ENCODE measurements at places on chromosomes 4 and X.

- no peak for DNase-seq
Measured at GRCh38 chr4:123600987-123601904, 204.7 kb downstream of the SPRY1 start.

DNA sequence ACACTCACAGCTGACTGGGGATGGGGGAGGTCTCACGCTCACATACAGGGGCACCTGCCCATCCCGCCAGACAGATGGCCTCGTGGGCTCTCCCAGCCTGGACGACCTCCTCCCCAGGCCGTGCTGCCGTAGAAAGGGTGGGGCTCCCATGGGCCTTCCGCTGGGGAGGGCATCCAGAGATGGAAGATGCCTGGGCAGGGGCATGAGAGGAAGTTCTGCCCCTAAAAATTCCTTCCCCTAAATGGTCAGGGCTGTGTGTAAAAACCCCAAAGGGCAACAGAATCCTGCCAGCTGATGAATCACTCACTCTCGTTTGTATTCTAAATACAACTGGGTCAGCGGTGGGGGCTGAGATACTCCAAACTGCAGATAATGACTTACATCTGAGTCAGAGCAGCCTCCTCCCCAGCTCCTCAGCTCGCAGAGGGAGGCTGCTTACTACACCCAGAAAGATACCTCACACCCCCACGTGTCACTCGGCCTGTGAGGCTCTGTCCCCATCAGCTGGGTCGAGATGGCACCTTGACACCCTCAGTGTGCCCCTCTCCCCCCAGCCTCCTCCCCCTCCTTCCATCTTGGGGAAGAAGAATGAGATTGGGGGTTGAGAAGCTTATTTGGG is 10.1 kb downstream of the WDR1 start:
- DNase-seq, result peak; percentile 77

- DNase-seq, result no peak
Measured at GRCh38 chr4:2186133-2186864, 55.6 kb downstream of the HAUS3 start.

- DNase-seq, result no peak
Measured at GRCh38 chr4:70996018-70996360, 2.5 kb downstream of the DCK start.

DNA sequence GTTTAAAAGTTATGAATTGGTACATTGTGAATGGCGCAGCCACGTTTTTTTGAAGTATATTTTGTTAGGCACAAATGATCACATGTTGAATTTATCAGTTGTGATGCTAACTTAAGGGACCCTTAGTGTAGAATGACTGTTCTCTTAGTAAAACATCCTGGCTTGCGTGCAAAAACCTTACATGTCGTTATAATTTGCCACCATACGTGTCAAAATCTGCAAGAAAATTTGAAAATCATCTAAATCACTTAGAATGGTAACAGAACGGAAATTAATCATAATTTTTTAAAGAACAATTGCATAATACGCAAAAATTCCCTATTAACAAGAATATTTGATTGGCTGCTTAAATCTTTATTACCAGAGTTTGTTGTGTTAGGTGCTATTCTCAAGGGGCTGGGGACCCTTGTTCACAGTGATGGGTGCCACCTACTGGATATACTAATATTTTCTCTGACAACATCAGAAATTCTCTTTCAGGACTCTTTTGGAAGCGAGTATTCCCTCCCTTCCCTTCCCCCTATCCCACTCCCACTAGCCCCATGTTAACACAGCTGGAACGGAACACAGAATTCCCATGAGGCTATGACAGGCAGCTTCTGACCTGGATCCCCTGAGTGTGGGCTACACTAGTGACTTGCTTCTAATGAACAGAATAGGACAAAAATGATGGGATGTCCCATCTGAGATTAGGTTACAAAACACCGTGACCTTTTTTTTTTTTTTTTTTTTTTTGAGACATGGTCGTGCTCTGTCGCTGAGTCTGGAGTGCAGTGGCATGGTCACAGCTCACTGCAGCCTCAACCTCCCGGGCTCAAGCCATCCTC is 71.8 kb downstream of the SUPT20HL2 start:
- DNase-seq, result no peak

DNA sequence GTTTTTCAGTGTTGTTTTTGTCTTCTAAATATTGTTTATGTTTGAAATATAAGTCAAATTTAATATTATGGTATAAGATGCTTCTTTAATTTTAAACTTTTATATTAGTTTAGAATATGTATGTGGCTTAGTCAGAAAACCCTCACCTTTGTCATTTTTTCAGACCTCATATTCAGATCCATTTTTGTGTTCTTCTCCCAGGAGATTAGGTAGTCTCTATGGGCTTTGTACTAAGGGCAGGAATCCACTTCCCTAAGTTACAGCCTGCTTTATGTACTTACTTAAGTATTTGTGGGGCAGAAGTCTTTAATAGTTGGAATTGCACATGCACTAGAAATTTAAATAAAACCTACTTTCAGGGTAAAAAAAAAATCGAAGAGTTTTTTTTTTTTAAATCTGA is 63.5 kb upstream of the TENM3 start:
- no peak for DNase-seq

DNA sequence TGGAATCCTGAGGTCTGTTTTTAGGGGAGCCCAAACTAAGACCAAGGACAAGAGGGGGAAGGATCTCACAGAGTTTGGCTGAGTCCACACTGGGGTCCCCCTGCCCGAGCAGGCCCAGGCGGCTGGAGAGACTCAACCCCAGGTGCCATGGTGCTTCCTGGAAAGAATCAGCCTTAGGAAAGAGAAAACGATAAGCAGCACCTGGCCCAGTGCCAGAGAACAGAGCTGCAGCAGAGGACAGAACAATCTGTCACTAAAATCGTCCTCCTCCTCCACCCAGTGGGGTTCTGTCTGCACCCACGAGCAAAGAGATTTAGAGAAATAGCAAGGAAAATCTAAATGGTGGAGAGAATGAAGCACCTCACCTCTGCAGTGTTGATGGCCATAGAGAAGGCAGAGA is 470.5 kb downstream of the BCOR start:
- DNase-seq, result no peak

DNA sequence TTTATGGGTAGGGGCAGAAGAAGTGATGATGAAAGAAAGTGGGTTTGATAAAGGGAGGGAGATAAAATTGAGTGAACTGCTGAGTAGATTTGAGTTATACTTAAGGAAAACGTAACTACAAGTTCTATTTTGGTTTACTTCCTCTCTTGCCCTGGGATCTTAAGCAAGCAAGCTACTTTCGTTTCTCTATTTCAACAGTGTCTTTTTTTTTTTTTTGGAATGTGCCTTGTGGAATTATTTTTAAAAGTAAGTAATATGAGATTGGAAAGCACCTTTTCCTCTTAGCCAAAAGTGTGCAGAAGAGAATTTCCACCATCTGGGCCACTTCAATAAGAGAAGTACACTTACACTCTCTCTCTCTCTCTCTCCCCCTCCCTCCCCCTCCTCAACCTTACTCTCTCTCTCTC is 16.0 kb upstream of the C4orf36 start:
- DNase-seq, result no peak

DNA sequence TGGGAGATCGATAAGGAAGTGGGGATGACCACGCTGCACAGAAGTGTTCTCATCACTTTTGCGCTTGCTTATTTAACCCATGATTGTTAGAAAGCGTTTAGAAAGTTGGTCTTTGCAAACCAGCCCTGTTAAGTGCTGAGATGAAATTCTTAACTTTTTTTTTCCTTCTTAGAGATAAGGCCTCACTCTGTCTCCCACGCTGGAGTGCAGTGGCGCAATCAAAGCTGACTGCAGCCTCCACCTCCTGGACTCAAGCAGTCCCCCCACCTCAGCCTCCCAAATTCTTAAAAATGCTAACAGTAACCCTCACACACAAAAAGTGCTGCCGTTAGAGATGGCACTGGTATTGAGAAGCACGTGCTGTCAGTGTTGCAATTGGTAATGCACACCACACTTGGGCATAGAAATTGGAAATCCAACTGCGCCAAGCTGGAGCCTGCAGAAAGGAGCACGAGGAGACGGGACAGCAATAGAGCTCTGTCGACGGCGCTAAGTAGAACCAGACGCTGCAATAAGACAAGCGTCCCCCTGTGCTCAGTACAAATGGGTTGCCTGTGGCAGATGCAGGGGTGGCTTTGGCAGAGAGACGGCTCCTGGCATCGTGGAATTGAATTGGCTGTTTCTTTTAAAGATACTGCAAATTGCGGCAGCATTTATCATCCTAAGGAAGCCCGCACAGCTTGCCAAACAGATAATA is 113.4 kb downstream of the TBL1X start:
- DNase-seq, result no peak

- no peak for DNase-seq
Measured at GRCh38 chr4:156103311-156103710, 149.6 kb upstream of the CTSO start.

DNA sequence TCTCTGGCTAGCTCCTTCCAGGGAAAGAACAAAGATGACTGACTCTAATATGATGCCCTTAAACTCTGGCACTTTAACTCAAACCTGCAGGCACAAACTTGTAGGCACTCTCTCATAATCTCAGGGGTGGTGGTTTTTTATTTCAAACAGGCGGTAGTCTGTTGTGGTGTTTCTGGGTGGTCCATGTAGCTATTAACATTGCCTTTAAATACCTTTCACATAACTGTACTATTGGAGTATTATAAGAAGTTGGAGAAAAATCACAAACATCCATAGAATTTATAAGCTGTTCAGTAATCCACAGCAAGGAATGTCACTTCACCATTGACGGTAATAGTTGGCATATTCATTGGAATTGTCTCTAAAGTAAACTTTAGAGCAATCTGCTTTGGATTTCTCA is 204.2 kb upstream of the PDE5A start:
- DNase-seq, result no peak

GRCh38 chr4:27917381-27917780 is 1056.7 kb downstream of the STIM2 start:
- no peak for DNase-seq

DNA sequence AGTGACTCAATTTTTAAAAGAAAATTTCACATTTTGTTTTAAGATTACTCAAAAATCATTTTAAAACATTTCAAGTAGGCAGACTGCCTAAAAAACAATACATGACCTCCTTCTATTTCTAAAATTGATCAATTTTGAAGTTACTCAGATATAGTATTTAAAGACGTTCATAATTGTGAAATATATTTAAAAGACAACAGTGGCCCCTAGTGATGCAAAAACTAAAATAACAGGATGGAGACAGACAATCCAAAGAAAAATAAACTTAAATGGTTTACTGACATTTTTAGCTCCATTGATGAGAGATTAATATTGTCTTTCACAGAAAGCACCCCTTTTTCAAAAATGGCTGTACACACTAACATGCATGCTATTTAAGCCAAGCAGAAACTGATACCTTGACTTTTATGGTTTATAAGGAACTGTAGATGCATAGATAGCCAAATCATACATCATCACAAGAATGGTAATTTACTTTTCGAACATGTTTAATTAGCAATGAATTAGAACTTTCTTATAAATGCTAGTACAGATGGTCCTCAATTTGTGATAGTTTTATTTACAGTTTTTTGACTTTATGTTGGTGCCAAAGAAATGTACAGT is 69.8 kb upstream of the FAT4 start:
- no peak for DNase-seq

DNA sequence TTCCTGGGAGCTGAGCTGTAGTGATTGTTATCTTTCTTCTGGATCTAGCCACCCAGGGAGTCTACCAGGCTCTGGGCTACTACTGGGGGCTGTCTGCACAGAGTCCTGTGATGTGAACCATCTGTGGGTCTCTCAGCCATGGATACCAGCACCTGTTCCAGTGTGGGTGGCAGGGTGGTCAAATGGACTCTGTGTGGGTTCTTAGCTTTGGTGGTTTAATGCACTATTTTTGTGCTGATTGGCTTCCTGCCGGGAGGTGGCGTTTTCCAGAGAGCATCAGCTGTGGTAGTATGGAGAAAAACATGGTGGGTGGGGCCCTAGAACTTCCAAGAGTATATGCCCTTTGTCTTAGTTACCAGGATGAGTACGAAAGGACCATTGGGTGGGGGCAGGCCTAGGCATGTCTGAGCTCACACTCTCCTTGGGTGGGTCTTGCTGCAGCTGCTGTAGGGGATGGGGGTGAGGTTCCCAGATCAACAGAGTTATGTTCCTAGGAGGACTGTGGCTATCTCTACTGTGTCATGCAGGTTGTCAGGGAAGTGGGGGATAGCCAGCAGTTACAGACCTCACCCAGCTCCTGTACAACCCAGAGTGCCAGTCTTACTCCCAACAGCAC is 264.8 kb upstream of the LDB2 start:
- DNase-seq, result no peak

- no peak for DNase-seq
Measured at GRCh38 chr4:157775971-157776370, 396.9 kb downstream of the GASK1B start.

- no peak for DNase-seq
Measured at GRCh38 chr4:3710451-3711182, 55.6 kb upstream of the ADRA2C start.

GRCh38 chr4:143369552-143369951 is 32.9 kb downstream of the GAB1 start:
- no peak for DNase-seq

GRCh38 chr4:89836897-89837384 is at the start of gene SNCA:
TSS of gene SNCA (minus strand) at chr4:89837161. CDS start at chr4:89835667, 1,494 bp downstream.
- peak; percentile 43 for DNase-seq

GRCh38 chr4:187436251-187436650 is 559.3 kb upstream of the ZFP42 start:
- no peak for DNase-seq

DNA sequence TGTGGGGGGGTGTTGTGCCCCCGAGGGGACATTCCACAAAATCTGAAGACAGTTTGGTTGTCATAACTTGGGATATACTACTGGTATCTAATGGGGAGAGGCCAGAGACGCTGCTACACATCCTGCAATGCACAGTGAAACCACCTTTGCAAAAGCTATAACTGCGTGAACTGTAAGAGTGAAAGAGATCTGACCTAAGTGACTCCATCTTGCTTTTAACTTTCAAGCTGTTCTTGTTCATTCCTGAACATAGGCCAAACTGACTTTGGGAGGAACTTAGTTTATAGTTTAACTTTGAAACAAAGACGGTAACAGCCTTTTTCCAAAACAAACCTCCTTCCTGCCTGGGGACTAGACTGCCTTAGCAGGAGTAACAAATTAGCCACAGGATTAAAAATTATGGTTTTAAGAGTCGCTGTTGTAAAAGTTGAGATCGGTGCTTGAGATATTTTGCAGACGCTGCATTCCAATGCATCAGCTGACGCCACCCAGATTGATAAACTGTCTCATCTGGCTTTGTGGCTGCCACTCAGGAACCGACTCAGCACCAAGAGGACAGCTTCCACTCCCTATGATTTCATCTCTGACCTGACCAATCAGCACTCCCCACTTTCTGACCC is 70.9 kb downstream of the ATXN3L start:
- no peak for DNase-seq

GRCh38 chr4:54104907-54105306 is 4.9 kb downstream of the GSX2 start:
- no peak for DNase-seq

- no peak for DNase-seq
Measured at GRCh38 chr4:76752861-76753501, 145.0 kb downstream of the SOWAHB start.

Measured in activated naive CD8-positive, alpha-beta T cell treated with anti-CD3 and anti-CD28 coated beads, Interleukin-2, amount 50 U/mL, for 24 hours (primary cell).